Cortex of kidney (tissue), 1 donor: ENCODE measurements at places on chromosomes 11 and 22.

GRCh38 chr11:71285111-71285510 is 32.7 kb upstream of the SHANK2 start:
- DNase-seq = no peak

- no peak for DNase-seq
These were observed 8.3 kb upstream of the MMP1 start for GRCh38 chr11:102806296-102806695.

DNA sequence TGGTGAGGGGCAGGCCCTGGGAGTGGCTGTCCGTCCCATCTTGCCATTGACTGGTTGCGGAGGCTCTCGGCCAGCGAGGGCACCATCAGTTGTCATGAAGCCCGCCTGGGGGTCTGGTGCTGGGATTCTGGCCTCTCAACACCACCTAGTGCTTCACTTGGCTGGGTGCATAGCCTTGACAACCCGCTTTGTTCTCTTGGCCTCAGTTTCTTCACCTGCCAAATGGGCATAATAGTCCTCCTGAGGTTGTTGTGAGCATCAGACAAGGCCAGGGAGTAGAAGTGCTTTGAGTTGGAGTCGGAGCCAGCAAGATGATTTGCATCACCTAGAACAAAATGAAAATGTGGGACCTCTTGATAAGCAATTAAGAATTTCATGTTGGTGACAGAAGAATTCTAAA is 1.5 kb upstream of the CACNA1I start:
- no peak for DNase-seq

DNA sequence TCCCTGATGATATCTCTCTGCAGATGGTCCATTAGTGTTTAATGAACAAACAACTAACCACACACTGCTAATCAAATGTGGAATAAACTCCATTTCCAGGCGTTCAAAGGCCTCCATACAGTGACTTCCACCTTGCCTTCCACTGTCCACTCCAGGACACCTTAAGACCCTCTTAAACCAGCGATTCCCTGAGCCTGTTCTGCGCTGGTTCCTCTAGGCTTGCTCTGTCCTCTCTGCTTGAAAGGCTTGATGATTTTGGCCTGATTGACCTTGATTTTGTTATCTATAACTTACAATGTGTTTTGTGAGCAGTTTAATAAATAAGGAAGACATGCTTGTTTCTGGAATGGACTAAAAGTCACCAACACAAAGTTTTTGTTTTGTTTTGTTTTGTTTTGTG is 12.0 kb downstream of the OVCH2 start:
- no peak for DNase-seq

DNA sequence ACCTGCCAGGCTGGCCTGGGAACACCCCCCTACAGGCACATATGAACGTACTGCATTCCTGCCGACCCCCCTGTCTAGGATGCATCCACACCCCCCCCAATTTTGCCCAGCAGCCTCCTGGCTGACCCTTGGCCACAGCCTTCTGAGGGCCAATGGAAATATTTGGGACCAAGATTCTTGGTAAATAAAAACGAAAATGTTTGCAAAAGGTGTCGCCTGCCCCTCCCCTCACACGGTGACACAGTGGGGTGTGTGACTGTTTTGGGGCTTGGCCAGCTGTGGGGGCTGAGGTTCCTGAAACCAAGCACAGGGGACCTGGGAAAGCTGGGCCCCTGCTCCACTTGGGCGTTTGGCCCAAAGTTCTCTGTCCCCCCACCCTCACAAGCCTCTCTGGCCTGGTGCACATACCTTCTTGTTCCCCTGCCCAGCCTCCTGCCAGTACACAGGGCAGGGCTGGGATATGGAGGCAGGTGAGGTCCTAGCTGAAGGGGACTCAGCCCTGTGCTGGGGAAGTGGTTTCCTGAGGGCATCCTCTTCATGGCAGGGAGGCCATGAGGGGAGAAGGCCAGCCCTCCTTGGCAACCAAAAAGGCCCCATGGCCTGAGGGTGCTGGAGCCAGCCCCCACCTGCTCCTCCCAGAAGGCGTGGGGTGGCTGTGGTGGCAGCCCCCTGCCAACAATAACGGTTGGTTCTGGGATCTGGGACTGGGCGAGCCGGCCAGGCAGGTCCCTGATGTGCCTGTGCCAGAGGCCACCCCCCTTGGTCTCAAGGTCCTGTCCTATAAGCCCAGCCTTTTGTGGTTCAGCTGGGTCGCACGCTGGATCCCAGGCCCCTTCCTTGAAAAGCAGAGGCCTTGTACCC is 2.1 kb upstream of the CRACR2B start:
- no peak for DNase-seq

DNA sequence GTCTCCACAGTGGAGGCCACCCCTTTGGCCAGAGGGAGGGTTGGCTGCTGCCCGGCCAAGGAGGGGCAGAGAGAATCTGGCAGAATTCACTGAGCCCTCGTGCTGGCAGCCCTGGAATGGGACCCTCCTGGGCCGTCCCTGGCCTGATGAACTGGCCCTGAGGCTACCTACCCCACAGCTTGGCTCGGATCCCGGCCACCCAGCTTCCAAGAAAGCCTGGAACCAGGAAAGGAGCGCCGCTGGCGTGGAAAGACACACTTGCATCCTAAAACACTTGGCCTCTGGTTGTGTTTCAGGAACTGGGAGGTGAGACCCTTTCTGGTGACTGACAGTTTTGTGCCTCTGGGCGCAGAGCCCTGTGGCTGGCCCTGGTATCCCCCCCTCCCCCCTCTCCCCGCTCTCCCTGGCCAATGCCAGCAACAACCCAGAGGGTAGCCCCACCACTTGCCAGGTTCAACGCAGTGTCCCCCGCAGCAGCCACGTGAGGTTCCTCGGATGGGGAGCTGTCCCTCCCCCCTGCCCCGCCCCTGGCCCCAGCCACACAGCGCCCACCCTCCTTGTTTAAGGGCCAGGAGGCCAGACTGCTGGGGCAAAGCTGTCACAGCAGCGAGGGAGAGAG is 693 bp downstream of the NFAM1 start:
- no peak for DNase-seq

GRCh38 chr22:47837703-47838102 is 1075.3 kb downstream of the TBC1D22A start:
- DNase-seq = no peak
